ENCODE measurements at places on chromosomes 16 and 17. TPM values are rescaled to one million over a fixed set of nuclear protein-coding genes. Genes with fewer than 3 reads are reported as not detected.

Gene GUCY2D
- not detected for total RNA-seq

Gene HBA1
- not detected for total RNA-seq

Gene KRT31
- total RNA-seq = not detected

Gene HSF4
- 56.7 TPM for total RNA-seq

Gene TTYH2
- 5.2 TPM for total RNA-seq

Gene DNASE1L2
- 0.64 TPM for total RNA-seq

Gene SLC4A1
- not detected for total RNA-seq

DNA sequence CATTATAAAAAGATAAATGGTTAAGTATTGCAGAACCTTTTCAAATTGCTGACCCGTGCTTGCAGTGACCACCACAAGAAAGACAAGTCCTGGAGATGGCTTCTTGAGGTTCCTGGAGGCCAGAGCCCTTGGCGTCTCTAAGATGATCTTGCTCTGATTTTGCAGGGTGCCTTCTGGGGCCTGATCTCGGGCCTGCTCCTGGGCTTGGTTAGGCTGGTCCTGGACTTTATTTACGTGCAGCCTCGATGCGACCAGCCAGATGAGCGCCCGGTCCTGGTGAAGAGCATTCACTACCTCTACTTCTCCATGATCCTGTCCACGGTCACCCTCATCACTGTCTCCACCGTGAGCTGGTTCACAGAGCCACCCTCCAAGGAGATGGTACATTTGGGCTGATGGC, 63.0 kb downstream of the SLC5A11 start:
- H3K36me3 ChIP-seq = no peaks in the 10 kb centered on the region
- no peak overlapping the region for H3K4me3 ChIP-seq
- H3K4me1 ChIP-seq = no peaks in the 10 kb centered on the region
- H3K27me3 ChIP-seq = no peaks in the 10 kb centered on the region

DNA sequence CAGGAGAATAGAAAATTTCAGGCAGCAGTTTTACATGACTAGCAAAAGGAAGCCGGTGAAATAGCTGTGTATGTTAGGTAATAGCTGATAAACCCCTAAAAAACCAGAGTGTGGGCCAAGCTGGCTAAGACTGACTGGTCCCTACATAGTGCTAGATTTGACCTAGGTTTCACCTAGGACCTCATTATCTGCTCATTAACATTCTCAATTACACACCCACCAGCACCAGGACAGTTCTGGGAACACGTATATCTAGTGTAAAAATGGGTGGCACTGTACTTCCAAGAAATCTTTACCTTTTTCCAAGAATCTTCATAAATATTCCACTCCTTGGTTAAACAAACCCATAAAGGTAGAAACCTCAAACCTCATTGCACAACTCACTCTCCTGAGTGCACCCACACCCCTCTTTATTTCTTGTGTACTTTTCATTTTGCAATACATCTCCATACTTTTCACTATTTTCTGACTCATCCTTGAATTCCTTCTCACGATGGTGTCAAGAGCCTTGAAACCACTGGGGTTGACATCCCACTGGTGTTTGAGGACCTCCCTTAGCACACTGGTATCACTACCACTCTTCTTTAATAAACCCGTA, 262.7 kb upstream of the KCNJ16 start:
- H3K36me3 ChIP-seq = no peaks in the 10 kb centered on the region
- DNase-seq = no peak
- H3K27me3 ChIP-seq = no peaks in the 10 kb centered on the region
- H3K27ac ChIP-seq = no peak overlapping the region
- no peaks in the 10 kb centered on the region for H3K4me1 ChIP-seq

- no peaks in the 10 kb centered on the region for H3K36me3 ChIP-seq
- H3K27me3 ChIP-seq = no peaks in the 10 kb centered on the region
- DNase-seq = peak; percentile 88
- peak overlapping the region; percentile 80 for H3K27ac ChIP-seq
- H3K4me3 ChIP-seq = no peak overlapping the region
Observed at GRCh38 chr16:30186782-30187555, 3.6 kb downstream of the CORO1A start.

DNA sequence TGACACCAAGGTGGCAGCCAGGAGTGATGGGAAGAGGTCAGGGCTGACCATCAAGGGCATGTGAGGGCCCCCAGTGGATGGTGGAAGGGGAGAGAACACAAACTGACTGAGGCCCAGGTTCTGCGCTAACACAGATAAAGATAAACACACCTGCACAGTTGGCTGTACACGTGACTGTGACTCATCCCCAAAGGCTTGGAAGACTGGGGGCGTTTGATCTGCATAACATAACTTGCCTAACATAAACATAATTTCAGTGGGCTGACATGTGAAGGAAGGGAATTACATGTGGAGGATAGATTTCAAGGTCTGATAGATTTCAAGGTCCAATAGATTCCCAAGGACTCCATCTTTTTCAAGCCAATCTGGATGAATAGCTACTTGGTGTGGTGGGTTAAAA, 100.9 kb upstream of the TNRC6C start:
- H3K4me3 ChIP-seq = no peak overlapping the region

DNA sequence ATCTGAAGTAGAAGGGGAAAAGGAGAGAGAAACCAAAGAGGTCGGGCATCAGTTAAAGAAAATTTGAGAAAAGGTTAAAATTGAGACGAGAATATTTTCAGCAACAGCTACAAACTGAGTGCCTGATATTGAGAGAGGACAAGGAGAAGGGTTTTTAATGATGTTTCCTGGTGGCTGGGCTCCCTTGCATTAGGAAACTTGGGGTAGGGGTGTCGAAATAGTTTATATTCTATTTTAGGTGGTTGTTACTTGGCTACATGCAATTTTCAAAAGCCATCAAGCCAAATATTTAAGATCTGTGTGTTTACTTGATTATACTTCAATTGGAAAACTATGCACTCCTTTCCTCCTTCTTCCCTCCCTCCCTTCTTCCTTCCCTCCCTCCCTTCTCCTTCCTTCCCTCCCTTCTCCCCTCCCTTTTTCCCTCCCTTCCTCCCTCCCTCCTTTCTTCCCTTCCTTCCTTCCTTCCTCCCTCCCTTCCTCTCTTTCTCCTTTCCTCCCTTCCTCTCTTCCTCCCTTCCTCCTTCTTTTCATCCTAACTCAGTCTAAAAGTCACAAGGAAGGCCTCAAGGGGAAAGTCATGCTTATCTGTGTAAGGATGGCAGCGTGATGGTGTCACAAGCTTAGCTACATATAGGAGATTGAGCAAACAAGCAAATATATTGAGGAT, 1.8 kb upstream of the APOH start:
- H3K27ac ChIP-seq = no peak overlapping the region
- DNase-seq = no peak
- H3K4me3 ChIP-seq = no peak overlapping the region
- H3K27me3 ChIP-seq = no peaks in the 10 kb centered on the region
- H3K4me1 ChIP-seq = no peaks in the 10 kb centered on the region

GRCh38 chr17:7042501-7043181, 1.3 kb downstream of the SLC16A11 start:
- H3K4me1 ChIP-seq = peaks cover 25% of the 10 kb centered on the region
- peaks cover 17% of the 10 kb centered on the region for H3K27me3 ChIP-seq
- H3K27ac ChIP-seq = peak overlapping the region; percentile 28
- DNase-seq = no peak
- H3K36me3 ChIP-seq = no peaks in the 10 kb centered on the region

DNA sequence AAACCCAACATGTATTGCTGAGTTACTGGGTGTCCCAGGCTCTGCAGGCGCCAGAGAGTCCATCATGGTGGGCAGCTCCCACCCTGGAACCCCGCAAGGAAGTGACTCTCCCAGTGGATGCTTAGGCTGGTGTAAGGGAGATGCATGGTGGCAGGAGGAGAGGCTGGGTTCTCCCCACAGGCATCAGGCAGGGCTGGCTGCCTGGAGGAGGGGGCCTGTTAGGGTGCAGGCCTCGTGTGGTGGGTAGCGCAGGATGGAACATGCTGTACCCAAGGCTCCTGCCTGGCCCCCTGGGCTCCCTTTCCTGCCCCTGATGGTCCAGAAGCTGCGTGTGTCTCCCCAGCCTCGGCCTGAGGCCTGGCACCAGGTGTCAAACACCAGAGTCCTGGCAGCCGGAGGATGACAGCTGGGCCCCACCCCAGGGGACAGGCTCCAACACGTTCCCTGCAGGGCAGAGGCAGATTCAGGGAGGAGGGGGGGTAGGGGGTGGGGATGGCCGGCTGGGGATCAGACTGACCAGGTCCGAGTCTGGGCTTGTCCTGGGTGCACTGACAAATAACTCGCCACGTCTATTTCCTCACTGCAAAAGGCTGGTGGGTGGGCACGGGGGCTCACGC, 40.2 kb upstream of the CIBAR2 start:
- DNase-seq = no peak
- H3K27ac ChIP-seq = peak overlapping the region; percentile 61
- peaks cover 5% of the 10 kb centered on the region for H3K4me1 ChIP-seq
- no peaks in the 10 kb centered on the region for H3K27me3 ChIP-seq

- DNase-seq = no peak
- no peak overlapping the region for H3K27ac ChIP-seq
- peaks cover 35% of the 10 kb centered on the region for H3K4me1 ChIP-seq
- no peaks in the 10 kb centered on the region for H3K36me3 ChIP-seq
Observed at GRCh38 chr17:44559634-44560554, 2.6 kb downstream of the FZD2 start.

DNA sequence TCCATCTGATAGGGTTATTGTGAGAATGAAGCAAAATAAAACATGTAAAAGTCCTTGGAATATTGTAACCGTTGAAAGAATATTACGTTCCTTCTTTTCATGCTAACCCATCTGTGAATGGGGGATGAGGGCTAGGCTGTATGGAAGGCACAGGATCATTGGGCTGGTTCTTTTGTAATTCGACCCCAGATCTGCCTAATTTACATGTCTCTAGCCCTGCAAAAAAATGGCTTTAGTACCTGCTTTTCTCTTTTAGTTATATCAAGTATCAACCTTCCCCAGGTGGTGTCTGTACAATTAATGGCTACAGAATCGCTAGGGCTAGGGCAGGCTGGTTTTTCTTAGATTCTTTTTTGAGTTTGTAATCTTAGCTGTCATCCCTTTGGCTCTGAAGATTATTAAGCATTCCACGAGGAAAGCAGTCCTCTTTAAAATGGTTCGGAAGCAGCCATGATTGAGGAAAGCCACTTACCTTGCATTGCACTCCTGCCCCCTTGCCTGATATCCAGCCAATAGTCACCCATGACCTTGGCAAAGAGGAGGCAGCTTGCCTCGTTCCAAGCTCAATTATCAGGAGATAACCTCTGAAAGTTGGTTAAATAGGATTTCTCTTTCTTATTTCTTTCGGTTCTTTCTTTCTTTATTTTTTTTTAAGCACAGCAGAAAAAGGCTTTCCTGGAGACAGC, 153.9 kb upstream of the ZKSCAN2 start:
- no peaks in the 10 kb centered on the region for H3K4me1 ChIP-seq
- H3K36me3 ChIP-seq = no peaks in the 10 kb centered on the region
- H3K4me3 ChIP-seq = no peak overlapping the region
- H3K27ac ChIP-seq = no peak overlapping the region

- no peak overlapping the region for H3K4me3 ChIP-seq
- H3K4me1 ChIP-seq = peaks cover 31% of the 10 kb centered on the region
- H3K36me3 ChIP-seq = no peaks in the 10 kb centered on the region
- H3K27ac ChIP-seq = no peak overlapping the region
Observed at GRCh38 chr17:29742210-29742513, 119.5 kb upstream of the CORO6 start.

DNA sequence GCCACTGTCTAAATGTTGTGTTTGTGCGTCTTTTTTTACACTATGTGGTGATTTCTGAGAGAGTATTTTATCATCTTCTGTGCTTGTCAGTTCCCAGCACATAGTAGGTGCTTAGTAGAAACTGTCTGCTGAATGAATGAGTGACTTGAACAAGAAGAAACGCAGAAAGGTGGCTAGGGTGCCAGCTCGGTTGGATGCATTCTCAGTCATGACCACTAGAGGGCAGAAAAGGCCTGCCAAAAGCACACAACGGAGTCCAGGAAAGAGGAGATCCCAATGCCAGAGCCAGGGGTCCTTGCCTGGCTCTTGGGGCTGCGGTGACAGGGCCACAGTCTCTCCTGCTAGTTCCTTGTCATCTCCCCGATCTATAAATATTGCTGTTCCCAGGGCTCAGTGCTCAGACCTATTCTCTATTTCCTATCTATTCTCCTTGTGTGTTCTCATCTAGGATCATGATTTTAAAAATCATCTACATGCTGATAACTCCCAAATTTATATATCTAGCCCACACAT, 57.3 kb upstream of the CCL1 start:
- no peaks in the 10 kb centered on the region for H3K36me3 ChIP-seq
- peaks cover 49% of the 10 kb centered on the region for H3K27me3 ChIP-seq
- H3K4me3 ChIP-seq = no peak overlapping the region
- peak; percentile 67 for DNase-seq
- no peaks in the 10 kb centered on the region for H3K4me1 ChIP-seq
- H3K27ac ChIP-seq = no peak overlapping the region

GRCh38 chr17:61338000-61338798, 61.4 kb upstream of the TBX2 start:
- H3K36me3 ChIP-seq = no peaks in the 10 kb centered on the region
- no peaks in the 10 kb centered on the region for H3K4me1 ChIP-seq
- peaks cover 75% of the 10 kb centered on the region for H3K27me3 ChIP-seq
- H3K4me3 ChIP-seq = no peak overlapping the region
- H3K27ac ChIP-seq = peak overlapping the region; percentile 56

- peak overlapping the region; percentile 76 for H3K27ac ChIP-seq
- no peak overlapping the region for H3K4me3 ChIP-seq
- no peaks in the 10 kb centered on the region for H3K27me3 ChIP-seq
- H3K4me1 ChIP-seq = peaks cover 68% of the 10 kb centered on the region
- no peak for DNase-seq
Observed at GRCh38 chr17:81037798-81038733, 3.1 kb downstream of the BAIAP2 start.

DNA sequence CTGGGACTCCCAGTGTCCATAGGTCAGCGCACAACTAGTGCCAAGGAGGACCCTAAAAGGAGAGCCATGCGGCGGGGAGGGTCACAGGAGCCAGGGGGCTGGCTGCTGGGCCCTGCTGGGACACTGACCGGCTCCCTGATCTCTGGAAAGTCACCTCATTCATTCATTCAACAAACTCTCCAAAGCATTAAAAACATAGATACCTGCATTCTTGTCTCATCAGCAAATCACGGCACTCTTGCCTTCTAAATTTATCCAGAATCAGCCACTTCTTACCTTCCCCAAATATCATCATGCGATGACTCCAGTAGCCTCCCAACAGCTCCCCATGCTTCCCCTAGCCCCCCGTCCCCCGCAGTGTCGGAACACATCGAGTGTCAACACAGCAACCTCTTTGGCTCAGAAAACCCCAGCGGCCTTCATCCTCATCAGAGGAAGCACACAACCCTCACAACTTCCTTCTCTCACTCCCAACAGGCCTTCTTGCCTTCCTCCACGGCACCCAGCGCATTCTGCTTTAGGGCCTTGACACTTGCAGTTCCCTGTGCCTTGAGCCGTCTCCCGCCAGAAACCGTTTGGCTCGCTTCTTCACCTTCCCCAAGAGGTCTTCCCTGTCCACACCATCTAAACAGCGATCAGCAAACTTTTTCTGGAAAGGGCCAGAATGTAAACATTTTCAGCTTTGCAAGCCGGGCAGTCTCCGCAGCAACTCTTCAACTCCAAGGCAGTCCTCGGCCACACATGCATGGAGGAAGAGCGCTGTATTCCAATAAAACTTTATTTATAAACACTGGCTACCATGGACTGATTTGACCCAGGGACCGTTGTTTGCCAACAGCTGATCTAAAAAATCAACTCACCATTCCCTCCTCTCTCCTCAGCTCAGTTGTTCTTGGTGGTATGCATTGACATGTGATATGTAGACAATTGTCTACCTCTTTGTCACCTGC, 119.5 kb upstream of the TNRC6C start:
- peaks cover 22% of the 10 kb centered on the region for H3K4me1 ChIP-seq
- no peak overlapping the region for H3K4me3 ChIP-seq
- H3K36me3 ChIP-seq = no peaks in the 10 kb centered on the region
- no peaks in the 10 kb centered on the region for H3K27me3 ChIP-seq
- no peak overlapping the region for H3K27ac ChIP-seq
- DNase-seq = peak; percentile 3

GRCh38 chr16:24800586-24800985, 45.2 kb upstream of the SLC5A11 start:
- H3K27me3 ChIP-seq = no peaks in the 10 kb centered on the region
- H3K4me3 ChIP-seq = no peak overlapping the region
- no peaks in the 10 kb centered on the region for H3K4me1 ChIP-seq
- no peak overlapping the region for H3K27ac ChIP-seq
- no peak for DNase-seq
